ENCODE measurements at places on chromosomes 6 and 20.
A peak's percentile ranks its signal among the peaks of the same experiment; 100 is the strongest.

DNA sequence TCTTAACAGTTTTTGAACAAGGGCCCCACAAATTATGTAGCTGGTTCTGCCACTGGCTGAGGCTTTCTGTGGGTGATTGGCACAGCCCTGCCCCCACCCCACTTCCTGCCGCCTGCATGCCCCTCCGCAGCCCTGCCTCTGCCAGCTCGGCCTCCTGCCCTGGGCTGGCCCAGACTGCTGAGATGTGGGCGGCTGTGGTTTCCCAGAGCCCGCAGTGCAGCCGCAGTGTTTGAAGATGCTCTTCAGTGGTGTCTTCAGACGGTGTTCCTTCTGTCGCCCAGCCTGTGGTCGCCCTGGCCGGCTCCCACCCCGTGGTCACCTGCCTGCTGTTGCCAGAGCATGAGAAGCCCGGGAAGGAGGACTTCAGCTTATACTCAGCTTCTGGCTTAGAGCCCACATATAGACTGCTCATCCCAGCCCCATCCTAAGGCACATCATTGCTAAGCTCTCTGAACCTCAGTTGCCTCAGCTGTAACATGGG, 154.3 kb downstream of the VEGFA start:
- DNase-seq, result no peak

DNA sequence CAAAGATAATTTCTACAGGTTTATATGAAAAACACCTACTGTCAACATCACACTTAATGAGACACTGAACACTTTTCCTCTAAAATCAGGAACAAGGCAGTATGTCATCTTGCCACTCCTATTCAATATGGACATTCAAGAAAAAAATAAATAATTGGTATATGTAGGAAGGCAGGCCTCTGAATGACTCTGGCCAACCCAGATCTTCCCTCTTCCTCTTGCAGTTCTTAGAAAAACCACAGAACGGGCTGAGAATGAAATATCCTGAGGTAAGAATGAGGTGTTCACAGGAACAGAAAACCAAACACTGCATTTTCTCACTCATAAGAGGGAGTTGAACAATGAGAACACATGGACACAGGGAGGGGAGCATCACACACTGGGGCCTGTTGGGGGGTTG, 1207.2 kb upstream of the CITED2 start:
- no peak for DNase-seq

- DNase-seq, result no peak
Measured at GRCh38 chr6:84752118-84752850, 12.1 kb downstream of the TBX18 start.

- DNase-seq, result no peak
Measured at GRCh38 chr6:159005436-159005835, 5.4 kb upstream of the RSPH3 start.

DNA sequence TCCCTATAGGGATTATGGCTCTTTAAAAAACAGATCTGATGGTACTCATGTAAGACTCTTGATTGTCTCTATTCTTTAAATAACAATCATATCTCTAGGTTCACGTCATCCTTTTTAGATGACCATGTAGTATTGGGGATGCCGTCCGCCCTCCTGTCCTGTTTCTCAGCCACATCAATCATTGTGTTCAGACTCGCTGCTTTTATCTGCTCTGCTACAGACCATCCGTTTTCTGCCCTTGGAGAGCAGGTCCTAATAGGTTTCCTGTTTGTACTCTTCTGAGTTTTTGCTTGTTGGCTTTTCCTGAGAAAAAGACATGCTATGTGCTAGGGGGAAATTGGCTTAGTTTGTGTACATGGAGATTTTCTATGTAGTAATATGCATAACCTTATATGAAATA, 76.8 kb downstream of the SASH1 start:
- DNase-seq, result no peak

GRCh38 chr20:39057143-39057542, 95.0 kb downstream of the DHX35 start:
- no peak for DNase-seq

DNA sequence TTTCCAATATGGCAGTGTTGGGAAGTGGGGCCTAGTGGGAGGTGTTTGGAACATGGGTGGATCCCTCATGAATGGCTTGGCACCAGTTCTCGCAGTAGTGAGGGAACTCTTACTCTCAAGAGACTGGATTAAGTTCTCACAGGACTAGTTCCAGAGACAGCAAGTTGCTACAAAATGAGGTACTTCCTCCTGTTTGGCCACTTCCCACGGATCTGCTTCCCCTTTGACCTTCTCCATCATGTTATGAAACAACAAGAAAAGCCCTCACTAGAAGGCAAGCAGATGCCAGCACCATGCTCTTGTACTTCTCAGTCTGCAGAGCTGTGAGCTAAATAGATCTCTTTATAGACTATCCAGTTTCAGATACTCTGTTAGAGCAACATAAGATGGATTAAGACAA, 3.1 kb downstream of the RSPH3 start:
- no peak for DNase-seq

GRCh38 chr20:34713194-34713943, 9.2 kb downstream of the TP53INP2 start:
- DNase-seq, result no peak

GRCh38 chr6:44042261-44042988, 84.8 kb downstream of the MRPL14 start:
- DNase-seq, result no peak

GRCh38 chr6:64254558-64254957, 619.0 kb downstream of the PHF3 start:
- DNase-seq, result no peak

DNA sequence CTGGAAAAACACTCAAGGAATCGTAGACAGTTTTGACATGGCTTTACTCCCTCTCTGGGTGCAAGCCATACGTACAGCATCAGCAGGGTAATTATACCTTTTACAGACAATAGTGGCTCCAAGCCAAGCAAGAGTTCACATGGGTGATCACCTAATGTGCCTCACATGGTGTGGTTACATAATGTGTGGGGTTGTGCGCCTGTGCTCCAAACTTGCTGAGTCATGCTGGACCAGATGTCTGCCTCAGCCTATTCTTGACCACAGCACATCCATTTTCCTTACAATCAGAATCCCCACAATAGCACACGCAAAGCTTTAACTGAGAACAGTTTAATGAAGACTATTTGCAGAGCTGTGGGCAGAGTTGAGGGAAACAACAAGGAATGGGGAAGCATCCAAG, 74.5 kb downstream of the ALDH8A1 start:
- DNase-seq, result no peak

DNA sequence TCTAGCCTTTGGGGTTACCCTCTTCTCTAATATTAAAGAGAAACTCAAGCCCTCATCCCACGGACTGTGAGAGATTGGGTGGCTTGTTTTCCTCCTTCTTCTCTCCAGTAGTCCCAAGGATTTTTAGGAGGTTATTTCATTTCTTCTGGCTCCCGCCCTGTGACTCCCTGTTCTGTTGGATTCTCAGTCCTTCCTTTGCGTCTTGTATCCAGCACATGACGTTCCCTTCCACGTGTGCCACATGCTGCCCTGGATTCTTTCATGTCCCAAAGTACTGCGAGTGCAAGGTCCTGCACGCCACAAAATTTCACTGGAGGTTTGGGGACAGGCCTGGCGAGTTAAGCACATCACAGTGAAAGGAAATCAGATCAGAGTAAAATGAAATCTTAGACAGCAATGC, 213.4 kb downstream of the PACRG start:
- no peak for DNase-seq

DNA sequence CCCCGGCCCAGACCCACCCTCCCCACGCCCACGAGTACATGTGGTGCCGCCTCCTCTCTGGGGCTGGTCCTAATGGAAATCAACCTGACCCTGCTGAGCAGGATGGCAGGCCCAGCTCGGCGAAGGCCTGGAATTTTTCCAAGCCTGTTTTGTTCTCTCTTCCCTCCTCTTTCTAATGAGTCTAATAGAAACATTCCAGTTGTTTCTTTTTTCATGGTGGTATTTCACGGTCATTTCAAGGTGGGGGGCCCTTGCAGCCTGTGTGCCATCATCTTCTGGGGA, 16.6 kb downstream of the SMOC2 start:
- no peak for DNase-seq

- no peak for DNase-seq
Measured at GRCh38 chr6:111406200-111406721, 76.8 kb downstream of the REV3L start.

DNA sequence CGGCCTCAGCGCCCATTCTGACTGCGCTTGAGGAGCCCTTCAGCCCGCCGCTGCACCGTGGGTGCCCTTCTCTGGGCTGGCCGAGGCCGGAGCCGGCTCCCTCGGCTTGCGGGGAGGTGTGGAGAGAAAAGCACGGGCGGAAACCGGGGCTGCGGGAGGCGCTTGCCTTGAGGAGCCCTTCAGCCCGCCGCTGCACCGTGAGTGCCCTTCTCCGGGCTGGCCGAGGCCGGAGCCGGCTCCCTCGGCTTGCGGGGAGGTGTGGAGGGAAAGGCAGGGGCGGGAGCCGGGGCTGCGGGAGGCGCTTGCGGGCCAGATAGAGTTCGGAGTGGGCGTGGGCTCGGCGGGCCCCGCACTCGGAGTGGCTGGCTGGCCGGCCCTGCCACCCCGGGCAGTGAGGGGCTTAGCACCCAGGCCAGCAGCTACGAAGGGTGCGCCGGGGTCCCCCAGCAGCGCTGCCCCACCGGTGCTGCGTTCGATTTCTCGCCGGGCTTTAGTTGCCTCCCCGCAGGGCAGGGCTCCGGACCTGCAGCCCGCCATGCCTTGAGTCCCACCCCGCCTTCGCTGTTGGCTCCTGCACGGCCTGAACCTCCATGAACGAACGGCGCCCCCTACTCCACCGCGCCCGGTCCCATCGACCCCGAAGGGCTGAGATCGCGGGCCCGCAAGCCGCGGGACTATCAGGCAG, 45.7 kb upstream of the MCUR1 start:
- DNase-seq, result peak; percentile 82

- DNase-seq, result no peak
Measured at GRCh38 chr20:53660947-53661381, 67.3 kb upstream of the ZNF217 start.

GRCh38 chr20:38810926-38811630, 5.6 kb downstream of the PPP1R16B start:
- DNase-seq, result no peak

- no peak for DNase-seq
Measured at GRCh38 chr20:4116091-4116490, 100.7 kb upstream of the RNF24 start.

GRCh38 chr6:43747784-43748183, 22.2 kb upstream of the VEGFA start:
- DNase-seq, result no peak

DNA sequence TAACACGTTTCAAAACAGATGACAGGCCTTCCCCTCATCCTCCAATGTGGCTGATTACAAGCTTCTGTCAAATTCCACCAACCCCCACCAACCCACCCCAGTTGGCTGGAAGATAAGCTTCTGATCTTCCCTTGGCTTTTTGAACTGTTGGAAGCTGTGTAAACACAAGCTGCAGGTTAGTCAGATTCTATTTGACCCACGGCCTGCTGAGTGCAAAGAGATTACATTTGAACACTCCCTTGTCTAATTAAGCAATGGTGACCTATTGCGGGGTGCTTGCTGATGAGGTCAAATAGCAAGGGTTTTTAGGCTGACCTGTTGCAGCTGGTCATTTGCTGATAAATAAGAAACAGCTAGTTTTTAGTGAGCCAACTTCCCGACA, 379.7 kb downstream of the BMP2 start:
- no peak for DNase-seq

GRCh38 chr6:90068264-90068663, 174.0 kb downstream of the GJA10 start:
- no peak for DNase-seq

DNA sequence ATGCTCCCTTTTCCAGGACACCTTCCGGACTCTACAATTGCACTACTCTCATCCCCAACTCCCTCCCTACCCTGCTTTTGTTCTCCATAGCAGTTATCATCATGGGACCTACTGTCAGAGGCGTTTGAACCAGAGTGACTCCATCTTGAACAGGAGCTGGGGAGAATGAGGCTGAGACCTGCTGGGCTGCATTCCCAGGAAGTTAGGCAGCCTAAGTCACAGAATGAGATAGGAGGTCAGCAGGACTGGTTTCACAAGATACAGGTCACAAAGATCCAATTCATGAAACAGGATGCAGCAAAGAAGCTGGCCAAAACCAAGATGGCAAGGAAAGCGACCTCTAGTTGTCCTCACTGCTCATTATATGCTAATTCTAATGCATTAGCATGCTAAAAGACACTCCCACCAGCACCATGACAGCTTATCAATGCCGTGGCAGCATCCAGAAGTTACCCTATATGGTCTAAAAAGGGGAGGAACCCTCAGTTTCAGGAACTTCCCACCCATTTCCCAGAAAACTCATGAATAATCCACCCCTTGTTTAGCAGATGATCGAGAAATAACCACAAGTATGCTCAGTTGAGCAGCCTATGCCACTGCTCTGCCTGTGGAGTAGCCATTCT, 15.6 kb downstream of the SLC13A3 start:
- peak; percentile 30 for DNase-seq

- DNase-seq, result no peak
Measured at GRCh38 chr20:19009081-19009688, 195.6 kb downstream of the SCP2D1 start.

DNA sequence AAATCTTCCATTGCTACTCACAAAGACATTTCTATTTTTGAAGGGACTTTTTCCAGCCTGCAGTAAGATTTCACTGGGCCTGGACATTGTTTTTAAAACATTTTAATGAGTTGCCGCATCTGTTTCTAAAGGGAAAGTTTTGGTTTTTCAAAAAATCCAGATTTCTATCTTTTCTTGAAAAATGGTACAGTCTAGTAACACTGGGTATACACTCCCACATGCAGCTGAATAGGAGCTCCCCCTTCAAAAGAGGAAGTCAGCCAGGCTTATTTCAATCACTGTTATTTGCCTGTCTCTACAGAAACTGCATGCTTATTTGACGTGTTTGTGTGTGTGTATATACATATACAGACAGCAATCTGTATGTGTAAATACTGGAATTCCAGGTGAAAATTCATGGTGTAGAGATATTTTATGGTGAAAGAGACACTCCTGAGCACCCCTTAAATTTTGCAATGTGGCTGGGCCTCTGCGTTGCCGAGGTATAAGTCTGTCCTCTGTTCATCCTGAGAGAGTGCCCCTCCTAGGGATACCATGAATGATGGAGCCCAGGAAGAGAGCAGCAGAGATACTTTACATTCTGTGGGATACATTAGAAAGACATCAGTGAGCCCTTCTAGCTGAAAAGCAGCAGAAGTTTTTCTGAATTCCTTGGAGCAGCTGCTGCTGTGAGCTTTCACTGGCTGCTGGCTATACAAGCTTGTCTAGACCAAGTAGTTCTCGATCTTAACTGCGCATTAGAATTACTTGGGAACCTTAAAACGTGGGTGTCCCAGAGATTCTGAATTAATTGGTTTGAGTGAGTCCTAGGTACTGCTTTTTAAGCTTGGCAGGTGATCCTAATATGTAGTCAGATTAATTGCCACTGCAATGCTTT, 12.0 kb upstream of the ABRACL start:
- DNase-seq, result peak; percentile 13

GRCh38 chr6:74277777-74278186, 581.8 kb downstream of the CD109 start:
- peak; percentile 86 for DNase-seq
